ENCODE measurements at places on chromosomes 1 and 21.
A peak's percentile ranks its signal among the peaks of the same experiment; 100 is the strongest.

GRCh38 chr1:24109166-24109483 lies 2.8 kb downstream of the MYOM3 start:
- DNase-seq = no peak

DNA sequence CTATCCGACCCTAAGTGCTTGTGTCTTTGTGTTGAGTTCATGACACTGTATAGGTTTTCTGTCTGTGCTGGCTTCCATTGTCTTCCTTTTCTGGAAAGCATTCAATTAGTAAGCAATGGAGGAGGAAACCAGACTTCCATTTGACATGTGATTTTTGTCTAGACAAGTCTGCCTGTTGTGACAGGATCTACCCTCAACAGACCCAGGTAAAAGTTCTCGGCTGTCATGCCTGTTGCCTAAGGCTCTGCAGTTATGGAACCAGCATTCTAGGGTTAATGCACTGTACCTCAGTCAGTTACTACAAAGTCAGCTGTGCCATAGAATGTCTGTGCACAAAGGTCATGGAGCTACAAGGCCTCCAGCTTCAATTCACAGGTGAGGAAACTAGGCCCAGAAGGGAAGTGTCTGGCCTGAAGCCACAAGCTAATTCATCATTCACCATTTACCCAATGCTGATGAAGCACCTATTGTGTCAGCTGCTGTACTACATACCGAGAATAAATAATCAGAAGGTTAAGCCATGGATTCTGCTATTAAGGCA lies 72.3 kb downstream of the PLPP3 start:
- DNase-seq = no peak

- no peak for DNase-seq
Observed at GRCh38 chr1:197235355-197235754, 32.7 kb upstream of the CRB1 start.

DNA sequence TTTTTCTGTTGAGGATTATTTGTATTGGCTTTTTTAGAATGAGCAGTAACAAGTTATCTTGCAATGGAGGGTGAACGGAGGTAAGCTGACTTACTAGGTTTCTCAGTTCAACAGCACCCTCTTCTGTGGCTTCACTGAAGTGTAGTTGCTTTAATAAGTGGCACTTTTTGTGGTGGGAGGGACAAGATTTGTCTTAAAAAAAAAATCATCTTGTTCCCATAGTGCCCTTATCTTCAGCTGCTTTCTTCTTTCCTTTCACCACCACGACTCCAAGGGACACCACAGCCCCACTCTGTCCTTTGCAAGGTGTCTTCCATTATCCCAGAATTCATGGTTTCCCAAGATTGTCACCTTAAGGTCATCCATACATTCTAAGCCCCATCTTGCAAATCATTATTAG lies 92.9 kb downstream of the PIGK start:
- DNase-seq = peak; percentile 42

- DNase-seq = no peak
Observed at GRCh38 chr1:191065771-191066170, 588.1 kb upstream of the BRINP3 start.

DNA sequence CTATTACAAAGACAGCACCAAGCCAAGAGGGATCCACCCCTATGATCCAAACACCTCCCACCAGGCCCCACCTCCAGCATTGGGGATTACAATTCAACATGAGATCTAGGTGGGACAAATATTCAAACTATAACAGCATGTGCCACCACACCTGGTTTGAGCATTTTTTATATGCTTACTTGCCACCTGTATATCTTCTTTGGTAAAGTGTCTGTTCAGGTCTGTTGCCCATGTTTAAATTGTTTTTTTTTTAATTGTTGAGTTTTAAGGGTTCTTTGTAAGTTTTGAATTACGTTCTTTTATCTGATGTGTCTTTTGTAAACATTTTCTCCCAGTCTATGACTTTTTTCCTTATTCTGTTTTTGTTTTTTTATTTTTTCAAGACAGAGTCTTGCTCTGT lies 83.4 kb downstream of the LRIG2 start:
- DNase-seq = no peak

GRCh38 chr1:22691031-22691753 lies 19.4 kb upstream of the EPHB2 start:
- DNase-seq = no peak

DNA sequence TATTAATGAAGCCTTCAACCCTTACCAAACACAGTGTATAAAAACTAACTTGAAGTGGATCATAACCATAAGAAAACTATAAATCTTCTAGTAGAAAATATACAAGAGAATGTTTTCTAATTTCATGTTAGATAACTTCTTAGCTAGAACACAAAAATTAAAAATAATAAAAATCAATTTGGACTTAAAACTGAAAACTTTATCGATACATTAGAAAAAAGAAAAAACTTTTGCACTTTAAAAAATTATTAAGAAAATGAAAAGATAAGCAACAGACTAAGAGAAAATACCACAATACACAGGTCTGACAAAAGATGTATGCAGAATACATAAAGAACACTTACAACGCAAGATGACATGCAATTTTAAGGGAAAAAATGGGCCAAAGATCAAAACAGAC lies 8.7 kb downstream of the COP1 start:
- no peak for DNase-seq

DNA sequence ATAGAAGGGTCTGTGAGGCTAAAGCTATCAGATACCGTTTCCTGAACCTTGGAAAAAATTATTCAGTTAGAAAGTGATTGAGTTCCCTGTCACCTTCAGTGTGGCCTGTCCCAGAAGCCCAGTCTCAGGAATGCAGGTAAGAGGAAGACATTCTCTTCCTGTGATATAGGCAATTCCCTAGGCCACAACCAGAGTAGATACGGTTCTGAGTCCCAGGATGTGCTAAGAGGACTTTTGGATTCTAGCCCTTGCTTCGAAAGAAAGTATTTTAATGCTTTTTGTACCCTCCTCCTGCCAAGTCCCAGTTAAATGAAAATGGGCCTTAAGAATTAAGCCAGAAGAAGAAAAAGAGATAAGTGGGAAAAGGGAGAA lies 313.5 kb upstream of the PLXNA2 start:
- DNase-seq = no peak

DNA sequence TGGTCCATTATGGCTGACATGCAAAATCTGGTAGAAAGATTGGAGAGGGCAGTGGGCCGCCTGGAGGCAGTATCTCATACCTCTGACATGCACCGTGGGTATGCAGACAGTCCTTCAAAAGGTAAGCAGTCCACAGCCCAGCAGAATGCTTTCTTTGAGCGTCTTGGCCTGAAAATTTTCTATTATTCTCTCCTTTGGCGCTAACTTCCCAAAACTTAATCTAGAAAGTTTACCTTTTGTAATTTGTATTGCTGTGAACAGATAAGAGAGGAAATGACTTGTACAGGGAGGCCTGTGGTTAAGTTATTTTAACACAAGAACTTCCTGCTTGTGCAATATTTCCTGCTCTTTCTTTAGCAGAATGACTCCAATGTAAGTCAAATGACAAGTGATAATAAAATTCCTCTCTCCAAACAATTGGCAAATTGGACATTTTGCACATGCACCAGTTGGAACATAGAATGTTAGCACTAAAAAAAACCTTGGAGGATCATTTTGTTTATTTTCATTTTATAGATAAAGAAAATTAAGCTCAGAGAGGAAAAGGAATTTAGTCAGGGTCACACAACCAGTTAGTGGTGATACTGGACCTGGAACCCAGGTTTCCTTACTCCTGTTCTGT lies 18.9 kb downstream of the CAP1 start:
- DNase-seq = peak; percentile 52

- DNase-seq = no peak
Observed at GRCh38 chr1:7541629-7542028, 229.5 kb upstream of the VAMP3 start.

DNA sequence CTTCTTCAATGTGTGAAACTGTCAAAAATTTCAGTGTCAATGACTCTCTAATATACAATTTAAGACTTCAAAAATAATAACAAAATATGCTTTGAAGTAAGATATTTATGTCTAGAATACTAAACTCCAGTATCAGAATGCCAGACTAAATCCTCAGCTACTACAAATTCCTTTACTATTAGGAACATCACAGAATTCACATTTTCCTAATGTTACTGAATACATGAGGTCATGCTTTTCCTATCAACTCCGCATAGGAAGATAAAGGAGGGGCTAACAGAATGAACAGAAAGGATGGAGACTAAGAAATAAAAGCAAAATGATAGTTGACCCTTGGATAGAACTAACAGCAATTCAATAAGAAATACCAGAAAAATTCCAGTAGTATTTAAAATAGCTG lies 292.7 kb downstream of the SDCCAG8 start:
- no peak for DNase-seq

DNA sequence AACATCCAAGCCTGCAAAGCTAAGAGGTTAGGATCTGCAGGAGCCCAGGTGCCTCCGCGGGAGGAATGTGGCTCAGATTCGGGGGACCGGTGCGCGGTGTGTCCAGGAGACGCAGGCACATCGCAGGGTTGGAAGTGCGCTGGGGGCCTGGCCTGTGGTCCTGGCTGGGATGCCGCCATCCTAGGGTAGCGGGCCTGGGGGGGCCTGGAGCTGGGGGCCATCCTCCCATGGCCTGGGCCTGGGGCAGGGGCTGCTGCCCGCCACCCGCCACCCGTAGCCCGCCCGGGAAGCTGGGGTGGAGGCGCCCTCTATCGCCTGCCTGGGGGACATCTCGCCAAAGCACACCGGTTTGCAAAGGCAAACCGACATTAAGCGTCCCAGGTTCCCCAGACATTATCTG lies 170.6 kb upstream of the ARHGEF16 start:
- DNase-seq = no peak

DNA sequence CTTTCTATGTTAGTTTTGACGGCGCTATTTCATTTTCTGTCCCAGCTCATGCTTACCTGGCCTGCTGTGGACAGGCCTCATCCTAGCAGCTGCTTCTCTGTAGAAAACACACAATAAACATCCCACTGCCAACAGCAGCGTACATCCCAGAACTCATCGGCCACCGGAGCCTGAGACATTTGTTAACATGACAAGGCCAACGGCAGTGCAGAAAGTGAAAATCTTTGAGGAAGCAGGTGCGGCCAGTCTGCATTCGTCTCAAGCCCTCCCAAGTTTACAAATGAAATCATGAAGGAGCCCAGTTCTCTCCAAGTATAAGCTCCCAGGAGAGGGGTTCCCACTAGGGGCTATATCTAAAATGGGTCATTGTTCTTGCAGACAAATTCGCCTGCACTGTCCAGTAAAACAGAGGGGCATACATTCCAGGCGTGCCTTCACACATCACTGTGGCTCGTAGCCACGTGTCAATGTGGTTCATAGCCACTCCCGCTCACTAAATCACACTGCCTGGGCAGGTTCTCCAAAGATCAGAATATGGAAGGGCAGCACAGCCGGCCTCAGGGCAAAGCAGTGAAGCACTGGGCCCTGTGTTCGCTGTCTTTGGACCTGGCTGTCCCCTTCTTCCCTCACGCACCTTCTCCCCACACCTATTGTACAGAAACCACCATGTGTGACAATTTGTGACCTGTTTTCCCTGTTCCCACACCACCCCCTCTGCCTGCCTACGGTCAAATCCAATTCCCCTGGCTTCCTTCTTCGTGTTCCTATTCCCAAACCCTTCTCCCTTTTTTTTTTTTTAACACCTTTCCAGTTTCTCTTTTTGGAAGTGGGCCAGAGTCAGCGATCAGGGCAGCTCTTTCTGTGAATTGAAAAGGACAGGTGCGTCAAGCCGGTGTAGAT lies 27.0 kb upstream of the ABCG1 start:
- no peak for DNase-seq

- DNase-seq = no peak
Observed at GRCh38 chr1:17930635-17931034, 175.5 kb downstream of the ACTL8 start.

DNA sequence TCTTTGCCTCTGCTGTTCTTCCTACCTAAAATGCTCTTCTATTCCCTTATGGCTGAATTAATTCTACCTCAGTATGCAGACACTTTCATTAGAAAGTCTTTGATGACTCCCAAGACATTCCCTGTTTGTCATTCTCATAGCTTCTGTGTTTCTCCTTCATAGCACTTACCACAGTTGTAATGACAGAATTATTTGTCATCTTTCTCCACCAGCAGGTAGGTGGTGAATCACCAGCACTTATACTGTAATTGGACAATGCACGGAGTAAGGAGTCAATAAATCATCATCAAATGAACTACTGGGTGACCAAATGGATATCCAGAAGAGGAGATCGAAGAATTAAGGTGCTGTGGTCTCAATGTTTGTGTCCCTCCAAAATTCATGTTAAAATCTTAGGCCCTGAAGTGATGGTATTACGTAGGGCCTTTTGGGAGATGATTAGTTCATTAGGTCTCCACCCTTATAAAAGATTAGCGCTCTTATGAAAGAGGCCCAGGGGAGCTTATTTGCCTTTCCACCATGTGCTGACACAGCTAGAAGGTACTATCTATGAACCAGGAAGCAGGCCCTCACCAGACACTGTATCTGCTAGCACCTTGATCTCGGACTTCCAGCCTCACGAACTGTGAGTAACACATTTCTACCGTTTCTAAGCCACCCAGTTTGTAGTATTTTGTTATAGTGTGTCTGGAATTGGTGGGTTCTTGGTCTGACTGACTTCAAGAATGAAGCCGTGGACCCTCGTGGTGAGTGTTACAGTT lies 2.4 kb upstream of the CCT8 start:
- no peak for DNase-seq

DNA sequence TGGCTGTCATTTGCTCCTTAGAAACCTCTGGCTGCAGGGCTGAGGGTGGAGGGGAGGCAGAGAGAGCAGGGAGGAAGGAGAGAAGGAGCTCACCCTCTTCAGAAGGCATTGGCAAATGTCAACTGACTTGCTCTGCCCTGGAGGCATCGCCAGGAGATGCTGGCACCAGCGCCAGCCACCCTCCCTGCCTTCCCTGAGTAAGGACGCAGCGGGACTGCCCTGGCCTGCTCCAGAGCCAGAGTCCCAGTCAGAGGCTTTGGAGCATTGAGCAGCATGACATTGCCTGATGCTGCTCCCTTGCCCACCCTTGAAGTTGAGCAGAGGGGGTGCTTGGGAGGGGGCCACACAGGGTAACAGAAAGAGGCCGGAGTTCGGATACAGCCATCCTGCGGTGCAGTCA lies 62.3 kb downstream of the DISP3 start:
- DNase-seq = no peak

DNA sequence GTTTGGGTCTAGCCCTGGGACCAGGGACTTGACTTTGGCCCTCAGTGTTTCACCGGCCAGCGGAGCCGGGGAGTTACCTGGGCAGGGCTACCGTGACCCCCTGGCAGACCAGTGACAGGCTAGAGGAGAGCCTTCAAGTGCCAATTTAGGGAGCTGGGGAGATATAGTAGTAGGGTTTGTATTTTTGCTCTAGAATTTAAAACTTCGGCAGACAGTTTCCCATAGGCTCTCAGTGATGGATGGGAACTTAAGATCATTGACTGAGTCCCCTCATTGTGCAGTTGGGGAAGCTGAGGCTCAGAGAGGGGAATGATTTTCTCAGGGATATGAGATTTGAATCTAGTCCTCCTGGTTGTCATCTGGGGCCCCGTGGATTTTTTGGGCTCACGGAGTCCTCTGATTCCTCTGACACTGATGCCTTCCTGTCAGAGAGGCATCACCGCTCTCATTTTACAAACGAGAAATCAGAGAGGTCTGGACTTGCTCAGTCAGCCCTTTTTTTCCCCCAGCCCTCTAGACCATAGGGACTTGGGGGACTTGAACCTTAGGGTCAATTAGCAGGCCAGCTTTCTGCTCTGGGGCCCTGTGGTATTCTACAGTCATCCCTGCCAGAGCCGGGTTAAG lies 58.3 kb upstream of the ACOT11 start:
- DNase-seq = no peak

Measured in DMS153 (cell line).